ENCODE measurements at places on chromosomes 3 and 15.
A peak's percentile ranks its signal among the peaks of the same experiment; 100 is the strongest.

DNA sequence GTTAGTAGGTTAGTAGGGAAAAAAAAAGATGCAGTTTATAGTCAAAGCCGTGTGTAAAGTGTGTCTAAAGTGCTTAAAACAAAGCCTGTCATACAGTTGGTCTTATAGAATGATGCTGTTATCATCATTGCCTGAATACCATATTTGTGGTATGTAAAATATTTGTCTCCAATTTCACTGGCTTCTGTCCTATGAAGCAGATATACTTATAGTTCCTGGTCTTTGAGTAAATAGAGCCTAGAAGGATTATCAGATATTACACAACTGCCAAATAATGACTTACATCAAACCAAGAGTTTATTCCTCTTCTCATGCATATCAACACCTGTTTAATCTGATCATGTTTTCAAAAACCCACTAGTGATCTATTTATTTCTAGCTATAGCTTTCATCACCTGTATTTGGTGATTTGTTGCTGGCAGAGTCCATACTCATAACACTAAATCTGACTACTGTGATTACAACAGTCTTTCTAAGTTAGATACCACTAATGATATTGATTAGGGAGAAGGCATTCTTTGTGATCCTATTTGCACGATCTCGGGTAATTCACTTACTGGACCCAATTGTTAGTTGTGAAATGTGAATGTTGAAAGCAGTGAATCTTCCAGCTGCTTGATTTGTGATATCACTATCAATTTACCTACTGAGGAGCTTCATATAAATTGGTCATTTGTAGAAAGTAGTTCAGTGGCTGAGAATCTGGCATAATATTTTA lies 413.7 kb downstream of the LPP start:
- DNase-seq, result no peak

- no peak for DNase-seq
These were observed 80.5 kb downstream of the TOP2B start for GRCh38 chr3:25584011-25584789.

DNA sequence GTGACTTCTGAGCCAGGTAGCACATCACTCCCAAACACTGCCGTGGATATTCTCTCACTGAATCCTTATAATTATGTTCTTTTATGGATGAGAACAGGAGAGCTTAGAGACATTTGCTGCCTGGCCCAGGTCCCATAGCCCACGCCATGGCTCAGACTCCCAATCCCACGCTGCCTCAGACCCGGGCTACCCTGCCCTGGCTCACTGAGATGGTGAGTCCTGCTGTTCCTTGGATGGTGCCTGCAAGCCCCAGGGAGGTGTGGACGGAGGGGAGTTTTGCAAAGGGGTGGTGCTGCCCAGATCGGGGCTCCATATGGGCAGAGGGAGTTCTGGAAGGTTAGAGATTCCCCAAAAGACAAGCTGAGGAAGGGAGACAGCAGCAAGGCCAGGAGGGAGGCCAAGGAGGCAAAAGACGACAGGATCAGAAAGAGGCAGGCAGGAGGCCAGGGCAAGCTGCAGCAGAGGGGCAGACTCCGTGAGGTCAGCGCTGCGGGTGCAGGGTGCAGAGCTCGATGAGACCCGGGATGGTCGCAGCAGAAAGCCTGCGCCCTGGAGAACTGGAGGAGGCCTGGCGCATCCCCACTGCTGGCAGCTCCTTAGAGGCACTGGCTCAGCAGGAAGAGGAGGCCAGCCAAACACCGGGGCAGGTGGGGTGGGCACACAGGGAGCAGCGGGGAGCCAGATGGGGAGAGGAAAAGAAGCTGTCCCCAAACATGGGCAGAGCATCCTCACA lies 95.7 kb upstream of the ALDH1A3 start:
- DNase-seq, result peak; percentile 32

- DNase-seq, result no peak
These were observed 43.1 kb downstream of the BTLA start for GRCh38 chr3:112456147-112456546.

Measured in natural killer cell treated with Interleukin-12 subunit alpha and Interleukin-12 subunit beta and Interleukin-15 and Interleukin-18, amount 100 ng/mL, for 72 hours (primary cell).